ENCODE measurements at places on chromosomes 12 and 14.

- no peak for DNase-seq
Measured at GRCh38 chr12:94173660-94174265, 25.4 kb downstream of the PLXNC1 start.

DNA sequence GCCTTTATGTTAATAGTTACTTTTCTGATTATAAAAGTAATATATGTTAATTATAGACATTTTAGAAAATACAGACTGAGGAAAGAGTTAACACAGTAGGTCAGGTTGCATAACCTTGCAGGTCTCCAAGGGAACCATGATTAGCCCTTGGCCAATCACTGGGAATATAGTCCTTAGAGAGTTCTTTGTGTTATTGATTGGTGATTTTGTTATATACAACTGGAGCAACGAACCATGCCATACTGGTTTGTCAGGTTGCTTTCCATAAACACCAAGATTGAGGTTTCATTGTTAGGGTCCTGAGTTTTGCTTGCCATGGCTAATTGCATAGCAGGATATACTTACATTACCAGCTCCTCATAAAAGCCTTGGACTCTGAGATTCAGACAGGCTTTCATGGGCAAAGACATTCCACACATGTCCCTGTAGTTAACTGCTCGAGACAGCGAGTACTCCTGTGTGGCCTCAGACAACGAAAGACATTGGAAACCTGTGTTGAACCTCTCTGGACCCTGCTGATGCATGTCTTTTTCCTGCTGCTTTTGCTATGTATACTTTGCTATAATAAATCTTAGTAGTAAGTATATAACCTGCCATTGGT lies 33.7 kb downstream of the MAPK1IP1L start:
- DNase-seq = no peak

DNA sequence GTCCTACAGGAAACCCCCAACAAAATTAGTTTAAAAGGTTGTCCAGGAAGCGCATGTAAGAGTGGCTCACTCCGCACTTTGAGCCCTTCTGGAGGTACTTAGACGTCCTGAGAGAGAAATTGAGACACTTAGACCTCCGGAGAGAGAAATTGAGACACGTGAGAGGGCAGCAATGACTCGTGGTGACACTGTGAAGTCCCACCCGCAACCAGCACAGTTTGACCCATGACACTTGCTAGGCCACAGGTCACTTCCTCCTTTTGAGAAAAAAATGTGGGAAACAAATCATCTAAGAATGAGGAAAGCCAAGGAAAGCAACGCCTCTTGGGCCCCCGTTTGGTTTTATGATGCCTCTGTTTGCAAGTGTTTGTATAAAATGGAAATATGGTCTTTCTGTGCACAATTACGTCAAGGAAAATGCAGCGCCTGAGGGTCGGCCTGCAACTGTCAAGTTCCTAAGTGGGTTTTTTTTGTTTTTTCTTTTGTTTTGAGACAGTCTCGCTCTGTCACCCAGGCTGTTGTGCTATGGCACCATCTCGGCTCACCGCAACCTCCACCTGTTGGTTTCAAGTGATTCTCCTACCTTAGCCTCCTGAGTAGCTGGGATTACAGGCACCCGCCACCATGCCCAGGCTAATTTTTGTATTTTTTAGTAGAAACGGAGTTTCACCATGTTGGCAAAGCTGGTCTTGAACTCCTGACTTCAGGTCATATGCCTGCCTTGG lies 13.6 kb upstream of the CDCA4 start:
- DNase-seq = no peak

DNA sequence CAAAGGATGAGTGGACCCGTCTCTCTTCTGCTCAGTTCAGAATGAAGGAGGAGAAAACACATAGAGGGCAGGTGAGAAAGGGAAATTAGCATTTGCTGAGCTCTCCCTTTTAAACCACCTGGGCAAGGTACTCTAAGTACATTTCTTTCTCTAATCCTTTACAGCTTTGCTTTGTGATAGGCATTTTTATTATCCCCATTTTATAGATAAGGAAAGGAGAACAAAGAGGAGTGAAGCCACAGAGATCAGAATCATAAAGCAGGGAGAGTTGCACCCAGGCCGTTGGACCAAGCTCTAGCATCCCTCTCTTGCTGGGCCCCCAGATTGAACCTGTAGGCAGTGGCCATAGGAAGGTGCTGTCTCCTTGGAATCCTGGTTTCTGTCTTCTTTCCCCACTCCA lies 47.0 kb downstream of the VCPKMT start:
- no peak for DNase-seq

DNA sequence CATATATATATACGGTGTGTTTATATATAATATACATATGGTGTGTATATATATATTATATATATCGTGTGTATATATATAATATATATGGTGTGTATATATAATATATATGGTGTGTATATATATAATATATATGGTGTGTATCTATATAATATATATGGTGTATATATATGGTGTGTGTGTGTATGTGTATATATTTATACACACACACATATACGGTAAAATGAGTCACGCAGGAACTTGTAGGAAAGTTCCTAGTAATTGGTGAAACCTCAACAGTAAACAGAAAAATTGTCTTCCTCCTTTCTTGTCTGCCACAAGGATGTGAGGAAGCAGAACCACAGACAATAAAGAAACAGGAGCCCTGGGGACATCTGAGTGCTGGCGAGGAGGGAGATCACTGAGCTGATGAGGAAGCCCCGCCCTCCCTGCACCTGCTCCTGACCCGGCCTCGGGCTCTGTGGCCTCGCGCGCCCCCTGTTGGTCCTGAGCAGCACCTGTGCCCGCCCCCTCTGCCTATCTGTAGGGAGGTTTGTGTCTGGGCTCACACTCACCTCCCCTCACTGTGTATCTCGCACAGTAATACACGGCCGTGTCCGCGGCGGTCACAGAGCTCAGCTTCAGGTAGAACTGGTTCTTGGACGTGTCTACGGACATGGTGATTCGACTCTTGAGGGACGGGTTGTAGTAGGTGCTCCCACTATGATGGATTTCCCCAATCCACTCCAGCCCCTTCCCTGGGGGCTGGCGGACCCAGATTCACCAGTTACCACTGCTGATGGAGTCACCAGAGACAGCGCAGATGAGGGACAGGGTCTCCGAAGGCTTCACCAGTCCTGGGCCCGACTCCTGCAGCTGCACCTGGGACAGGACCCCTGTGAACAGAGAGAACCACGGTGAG lies 1079.4 kb downstream of the TMEM121 start:
- DNase-seq = peak; percentile 75

DNA sequence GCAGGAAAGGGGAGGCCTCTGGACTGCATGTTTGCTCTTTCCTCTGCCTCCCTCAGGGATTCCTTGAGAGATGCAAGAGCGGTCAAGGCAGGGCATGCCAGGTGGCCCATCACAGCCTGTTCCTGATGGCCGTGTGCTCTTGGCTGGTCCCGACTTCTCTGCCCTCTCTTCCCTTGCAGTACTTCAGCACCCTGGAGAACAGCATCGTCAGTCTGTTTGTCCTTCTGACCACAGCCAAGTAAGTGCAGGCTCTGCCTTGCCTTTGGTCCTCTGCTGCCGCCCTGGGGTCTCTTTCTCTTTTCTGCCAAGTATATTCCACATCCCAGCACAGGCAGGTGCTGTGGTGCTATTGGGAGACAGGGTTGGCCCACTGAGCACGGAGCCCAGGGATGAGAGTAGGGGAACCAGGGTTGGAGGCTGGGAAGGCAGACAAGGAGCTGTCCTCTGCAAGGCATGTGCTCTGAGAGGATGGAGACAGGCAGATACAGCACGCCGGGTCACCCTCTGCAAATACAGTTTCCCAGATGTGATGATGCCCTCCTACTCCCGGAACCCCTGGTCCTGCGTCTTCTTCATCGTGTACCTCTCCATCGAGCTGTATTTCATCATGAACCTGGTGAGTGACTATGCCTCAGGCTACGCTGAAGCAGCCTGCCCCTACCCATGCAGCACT lies 51.9 kb downstream of the TPCN1 start:
- no peak for DNase-seq

- no peak for DNase-seq
Measured at GRCh38 chr14:97053941-97054340, 256.8 kb downstream of the VRK1 start.

DNA sequence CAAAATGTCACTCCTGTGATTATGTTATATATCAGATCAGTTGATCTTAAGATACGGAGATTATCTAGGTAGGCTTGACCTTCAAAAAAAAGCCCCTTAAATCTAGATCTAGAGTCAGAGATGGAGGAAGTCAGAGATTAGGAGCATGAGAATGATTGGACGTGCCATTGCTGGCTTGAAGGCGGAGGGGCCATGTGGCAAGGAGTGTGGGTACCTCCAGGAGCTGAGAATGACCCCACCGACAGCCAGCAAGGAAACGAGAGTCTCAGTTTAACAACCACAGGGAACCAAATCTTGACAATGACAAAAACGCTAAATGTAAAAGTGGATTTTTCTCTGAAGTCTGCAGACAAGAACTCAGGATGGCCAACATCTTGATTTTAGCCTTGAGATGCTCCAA lies 32.5 kb upstream of the MANSC4 start:
- no peak for DNase-seq

GRCh38 chr14:91419044-91419397 lies 1.4 kb upstream of the CCDC88C start:
- no peak for DNase-seq

DNA sequence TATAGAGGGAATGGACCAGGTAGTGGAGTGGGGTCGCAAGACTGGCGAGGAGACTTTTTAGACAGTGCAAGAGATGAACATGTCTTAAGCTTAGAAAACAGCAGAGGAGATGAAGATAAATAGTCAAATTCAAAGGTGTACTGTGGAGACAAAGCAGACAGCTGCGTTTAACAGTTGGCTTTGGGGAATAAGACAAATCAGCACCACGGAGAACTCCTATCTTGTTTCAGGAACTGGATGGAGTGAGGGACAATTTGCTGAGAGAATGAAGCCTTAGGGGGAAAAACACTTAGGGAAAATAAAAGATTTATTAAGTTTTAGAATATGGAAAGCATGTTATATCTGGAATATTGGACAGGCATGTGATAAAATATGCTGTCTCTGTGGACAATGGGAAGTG lies 458.8 kb downstream of the GLT1D1 start:
- no peak for DNase-seq

DNA sequence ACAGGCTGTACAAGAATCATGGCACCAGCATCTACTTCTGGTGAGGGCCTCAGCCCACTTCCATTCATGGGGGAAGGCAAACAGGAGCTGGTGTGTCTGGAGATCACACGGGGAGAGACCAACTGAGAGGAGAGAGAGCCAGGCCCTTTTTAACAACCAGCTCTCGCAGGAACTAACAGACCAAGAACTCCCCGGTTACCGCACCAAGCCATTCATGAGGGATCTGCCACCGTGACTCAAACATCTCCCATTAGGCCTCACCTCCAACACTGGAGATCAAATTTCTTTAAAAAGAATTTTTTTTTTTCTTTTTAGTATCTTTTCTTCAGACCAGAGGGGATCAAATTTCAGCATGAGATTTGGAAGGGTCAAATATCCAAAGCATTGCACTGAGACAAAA lies 16.7 kb upstream of the AQP2 start:
- DNase-seq = no peak

- peak; percentile 70 for DNase-seq
Measured at GRCh38 chr14:105075379-105076295, 10.4 kb upstream of the GPR132 start.

DNA sequence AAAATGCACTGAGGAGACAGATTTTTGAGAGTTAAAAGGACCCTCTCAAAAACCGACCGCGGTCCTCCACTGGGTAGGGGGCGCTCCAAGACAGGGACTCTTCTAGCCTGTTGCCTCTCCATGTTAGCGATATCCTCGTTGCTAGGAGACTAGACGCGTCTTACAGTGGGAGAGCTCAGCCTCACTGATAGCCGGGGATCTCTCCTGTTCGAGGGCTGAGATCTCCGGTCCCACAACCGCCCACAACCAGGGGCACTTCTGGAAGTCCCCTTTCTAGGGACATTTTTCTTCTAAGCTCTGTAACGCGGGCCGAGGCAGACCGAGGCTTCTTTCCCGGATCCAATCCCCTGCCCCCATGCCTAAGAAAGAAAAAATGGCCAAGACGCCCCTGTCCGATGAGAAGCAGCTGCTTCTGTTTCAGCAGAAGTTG lies 21.3 kb downstream of the FKBP11 start:
- peak; percentile 63 for DNase-seq

GRCh38 chr12:39852346-39852745 lies 232.7 kb upstream of the ABCD2 start:
- no peak for DNase-seq

- no peak for DNase-seq
Measured at GRCh38 chr12:700016-700415, 36.8 kb upstream of the NINJ2 start.

DNA sequence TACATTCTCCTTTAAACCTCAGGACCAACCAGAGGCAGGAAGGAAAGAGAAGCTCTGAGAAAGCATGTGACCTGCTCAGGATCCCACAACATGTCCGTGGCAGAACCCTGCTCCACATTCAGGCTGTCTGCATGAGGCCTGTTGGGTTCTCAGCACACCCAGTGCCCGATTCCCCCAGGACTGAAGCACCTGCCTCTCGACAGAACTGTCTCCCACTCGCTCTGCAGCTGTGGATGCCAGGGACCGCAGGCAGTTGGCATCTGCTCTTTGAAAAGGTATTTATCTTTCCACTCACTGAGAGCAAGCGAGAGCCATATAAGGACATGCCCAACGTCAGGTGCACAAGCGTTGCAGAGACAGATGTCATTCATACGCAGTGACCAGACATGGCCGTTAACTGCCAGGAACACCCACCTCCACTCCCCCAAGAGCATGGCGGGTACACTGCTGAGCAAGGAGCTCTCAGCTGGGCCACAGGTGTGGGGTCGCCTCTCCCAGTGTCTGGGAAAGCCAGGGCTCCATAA lies 18.9 kb downstream of the PITPNM2 start:
- peak; percentile 69 for DNase-seq

DNA sequence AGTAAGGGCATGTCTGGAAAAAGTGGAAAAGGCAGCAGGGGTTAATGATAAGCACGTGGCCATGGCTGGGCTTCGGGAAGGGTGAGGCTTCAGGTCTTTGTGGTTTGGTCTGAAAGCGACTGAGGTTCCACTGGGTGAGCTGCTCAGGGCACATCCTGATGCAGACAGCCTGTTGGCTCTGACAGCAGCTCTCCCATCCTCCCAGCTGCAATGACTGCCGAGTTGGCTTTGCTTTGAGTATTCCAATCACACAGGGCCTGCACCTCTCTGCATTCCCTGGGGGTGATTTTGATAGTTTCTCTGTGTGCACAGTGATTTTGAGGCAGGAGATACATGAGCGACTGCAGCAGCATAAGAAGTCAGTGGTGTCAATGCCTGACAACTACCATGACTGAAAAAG lies 390.7 kb downstream of the APAF1 start:
- DNase-seq = no peak

DNA sequence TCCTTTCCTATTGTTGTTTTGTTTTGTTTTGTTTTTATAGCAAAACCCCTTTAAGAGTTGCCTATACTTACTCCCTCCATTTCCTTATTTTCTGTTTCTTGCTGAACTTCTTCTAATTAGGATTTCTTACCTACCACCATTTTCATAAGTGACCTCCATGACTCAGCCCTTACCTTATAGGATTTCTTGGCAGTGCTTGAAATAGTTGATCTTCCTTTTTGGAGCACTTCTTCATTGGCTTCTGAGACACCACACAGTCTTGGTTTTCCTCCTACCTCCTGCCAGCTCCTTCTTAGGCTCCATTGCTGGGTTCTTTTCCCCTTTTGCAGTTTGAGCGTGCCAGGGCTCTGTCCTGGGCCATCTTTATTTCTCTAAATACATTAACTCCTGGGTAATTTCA lies 23.4 kb upstream of the EID3 start:
- DNase-seq = no peak
